Right atrium auricular region (tissue), 2 donors: ENCODE measurements at places on chromosomes 7 and 10.

- no peak for DNase-seq
These were observed 291.9 kb downstream of the GFRA1 start for GRCh38 chr10:115981081-115981480.

GRCh38 chr7:50391386-50391785, 58.8 kb downstream of the FIGNL1 start:
- DNase-seq = no peak

- no peak for DNase-seq
These were observed 3.0 kb upstream of the AKR1B1 start for GRCh38 chr7:134461916-134462315.

DNA sequence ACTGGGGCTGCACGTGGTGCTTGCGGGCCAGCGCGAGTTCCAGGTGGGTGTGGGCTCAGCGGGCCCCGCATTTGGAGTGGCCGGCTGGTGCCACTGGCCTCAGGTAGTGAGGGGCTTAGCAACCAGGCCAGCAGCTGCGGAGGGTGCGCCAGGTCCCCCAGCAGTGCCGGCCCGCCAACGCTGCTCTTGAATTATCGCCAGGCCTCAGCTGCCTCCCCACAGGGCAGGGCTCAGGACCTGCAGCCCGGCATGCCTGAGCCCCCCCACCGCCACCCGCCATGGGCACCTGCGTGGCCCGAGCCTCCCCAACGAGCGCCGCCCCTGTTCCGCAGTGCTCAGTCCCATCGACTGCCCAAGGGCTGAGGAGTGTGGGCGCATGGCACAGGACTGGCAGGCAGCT, 185.4 kb downstream of the TPK1 start:
- no peak for DNase-seq

DNA sequence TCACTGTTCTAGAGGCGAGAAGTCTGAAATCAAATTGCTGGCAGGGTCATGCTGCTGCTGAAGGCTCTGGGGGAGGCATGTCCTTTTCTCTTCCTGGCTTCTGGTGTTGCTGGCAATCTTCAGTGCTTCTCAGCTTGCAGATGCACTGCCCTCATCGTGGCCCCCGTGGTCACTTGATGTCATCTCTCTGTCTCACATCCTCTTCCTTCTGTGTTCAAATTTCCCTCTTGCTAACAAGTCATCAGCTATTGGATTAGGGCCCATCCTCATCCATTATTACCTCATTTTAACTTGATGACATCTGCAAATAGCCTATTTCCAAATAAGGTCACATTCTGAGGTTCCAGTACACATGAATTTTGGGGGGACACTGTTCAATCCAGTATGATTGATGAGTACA, 36.6 kb upstream of the SRGN start:
- peak; percentile 68 for DNase-seq

GRCh38 chr7:101906291-101907240, 89.1 kb downstream of the CUX1 start:
- DNase-seq = no peak

GRCh38 chr10:16854623-16855022, 37.4 kb upstream of the RSU1 start:
- no peak for DNase-seq

DNA sequence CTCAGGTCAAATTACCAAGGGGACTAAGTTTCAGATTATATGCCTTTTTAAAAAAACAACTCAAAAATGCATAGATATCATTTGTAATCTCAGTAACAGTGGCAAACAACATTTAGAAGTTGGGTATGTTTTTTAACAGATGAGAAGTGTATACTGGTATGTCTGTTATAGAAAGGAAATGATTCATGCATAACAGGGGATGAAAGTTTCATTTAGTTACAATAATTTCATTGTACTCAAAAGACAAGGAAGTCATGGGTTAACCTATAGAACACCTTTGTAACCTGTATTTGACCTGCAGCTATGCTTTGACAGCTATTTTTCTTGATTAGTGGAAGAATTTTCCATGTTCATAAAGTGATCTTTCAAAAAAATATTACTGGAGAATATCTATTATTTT, 35.4 kb upstream of the FAM133B start:
- DNase-seq = no peak
